ENCODE measurements at places on chromosomes 1 and 21.

- no peak for DNase-seq
Observed at GRCh38 chr1:165325460-165326203, 30.9 kb downstream of the LMX1A start.

DNA sequence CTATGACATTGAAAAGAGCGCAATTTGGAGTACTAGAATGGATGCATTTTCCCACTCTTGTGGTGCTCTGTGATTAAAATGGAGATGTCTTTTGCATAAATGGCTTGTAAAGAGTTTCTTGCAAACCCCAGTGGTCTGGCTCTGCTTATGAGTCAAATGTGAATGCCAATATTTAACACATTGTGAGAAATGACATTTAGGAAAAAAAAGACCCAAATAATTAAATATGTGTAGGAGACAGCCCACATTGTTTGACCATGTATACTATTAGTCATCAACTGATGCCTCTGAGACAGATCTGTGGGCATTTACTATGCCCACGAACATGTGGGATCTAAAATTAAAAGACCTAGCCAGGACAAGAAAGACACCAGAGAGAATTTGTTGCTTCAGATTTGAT lies 22.2 kb upstream of the RUNX1 start:
- DNase-seq = no peak

DNA sequence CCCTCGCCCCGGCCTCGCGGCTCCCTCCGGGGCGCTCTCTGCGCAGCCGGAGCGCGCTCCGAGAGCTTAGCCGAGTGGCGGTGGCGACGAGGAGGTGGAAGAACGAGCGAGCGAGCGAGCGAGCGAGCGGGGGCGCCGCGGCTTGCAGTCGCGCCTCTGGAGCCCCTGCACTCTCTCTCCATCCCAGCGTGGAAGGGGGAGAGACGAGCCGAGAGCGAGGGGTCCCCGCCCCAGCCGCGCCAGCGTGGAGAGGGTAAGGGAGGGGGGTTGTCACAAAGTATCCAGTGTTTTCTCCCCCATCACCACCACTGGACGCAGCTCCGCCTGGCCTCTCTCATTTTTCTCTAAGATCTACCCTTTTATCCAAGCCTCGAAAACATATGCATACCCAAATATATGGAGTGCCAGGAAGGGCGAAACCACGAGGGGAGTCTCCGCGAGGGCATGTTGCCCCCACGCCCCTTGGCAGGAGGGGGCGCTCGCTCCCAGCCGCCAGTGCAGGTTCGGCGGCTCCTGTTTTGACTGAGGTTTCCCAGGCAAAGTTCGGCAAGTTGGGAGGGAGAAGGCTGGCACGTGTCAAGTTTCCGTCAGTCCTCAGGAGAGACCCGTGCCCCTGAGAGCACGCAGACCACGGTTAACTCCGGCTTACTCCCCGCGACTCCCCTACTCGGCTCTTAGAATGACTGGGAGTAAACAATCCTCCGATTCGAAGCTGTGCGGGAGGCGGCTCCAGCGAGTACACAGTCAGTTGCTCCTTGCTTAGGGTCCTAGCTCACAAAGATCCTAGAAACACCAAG lies 569 bp upstream of the DAB1 start:
- DNase-seq = peak; percentile 5

DNA sequence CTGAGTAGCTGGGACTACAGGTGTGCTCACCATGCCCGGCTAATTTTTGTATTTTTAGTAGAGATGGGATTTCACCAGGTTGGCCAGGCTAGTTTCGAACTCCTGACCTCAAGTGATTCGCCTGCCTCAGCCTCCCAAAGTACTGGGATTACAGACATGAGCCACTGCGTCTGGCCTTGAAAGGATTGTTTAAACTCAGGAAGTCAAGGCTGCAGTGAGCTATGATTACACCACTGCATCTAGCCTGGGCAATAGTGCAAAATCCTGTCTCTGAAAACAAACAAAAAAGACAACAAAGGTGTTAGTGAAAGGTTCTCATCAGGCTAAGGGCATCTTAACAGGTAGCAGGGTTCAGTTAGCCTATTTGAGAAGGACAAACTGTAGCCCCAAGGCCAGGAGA lies 14.2 kb upstream of the ZNF496 start:
- no peak for DNase-seq

DNA sequence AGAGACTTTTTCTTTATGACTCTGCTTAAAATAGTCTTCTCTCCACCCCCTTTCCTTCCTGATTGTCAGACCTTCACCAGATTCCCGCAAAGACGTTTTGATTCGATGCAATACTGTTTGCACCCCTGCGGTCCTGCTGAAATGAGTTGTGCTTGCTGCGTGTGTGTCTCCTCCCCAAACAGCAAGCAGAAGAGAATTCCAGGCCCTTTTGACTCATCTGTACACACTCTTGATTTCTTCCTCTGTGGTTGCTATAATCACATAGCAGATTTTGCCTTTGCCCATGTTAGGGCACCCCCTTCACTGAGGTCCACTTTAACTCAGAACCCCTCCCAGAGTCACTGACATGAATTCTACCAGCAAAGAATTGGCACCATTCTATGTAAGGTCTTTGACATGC lies 136.5 kb downstream of the ZZZ3 start:
- DNase-seq = no peak

- no peak for DNase-seq
Observed at GRCh38 chr1:228311091-228311490, 95.5 kb downstream of the TRIM11 start.

- DNase-seq = no peak
Observed at GRCh38 chr1:241654019-241654418, 1.9 kb downstream of the WDR64 start.
